ENCODE measurements at places on chromosomes 2 and 18.

DNA sequence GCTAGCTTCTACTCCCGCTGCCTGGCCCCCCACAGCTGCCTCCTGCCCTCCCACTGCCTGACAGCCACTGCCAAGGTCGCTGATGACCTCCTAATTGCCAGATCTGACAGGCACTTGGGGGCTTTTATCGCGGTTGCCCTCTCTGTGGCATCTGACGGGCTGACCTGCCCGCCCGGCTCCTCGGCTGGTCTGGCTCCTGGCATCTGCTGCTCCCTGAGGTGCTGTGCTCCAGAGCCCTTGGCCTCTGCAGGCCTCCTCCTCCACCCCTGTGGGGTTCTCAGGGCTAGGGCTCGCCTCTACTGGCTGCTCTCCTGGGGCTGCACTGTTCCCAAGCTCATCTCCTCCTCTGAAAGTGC is 43.1 kb downstream of the INHBB start:
- DNase-seq, result peak; percentile 57

GRCh38 chr18:59540346-59540745 is 156.9 kb downstream of the CCBE1 start:
- DNase-seq, result no peak

- no peak for DNase-seq
Measured at GRCh38 chr2:65227020-65227455, 593 bp upstream of the ACTR2 start.

DNA sequence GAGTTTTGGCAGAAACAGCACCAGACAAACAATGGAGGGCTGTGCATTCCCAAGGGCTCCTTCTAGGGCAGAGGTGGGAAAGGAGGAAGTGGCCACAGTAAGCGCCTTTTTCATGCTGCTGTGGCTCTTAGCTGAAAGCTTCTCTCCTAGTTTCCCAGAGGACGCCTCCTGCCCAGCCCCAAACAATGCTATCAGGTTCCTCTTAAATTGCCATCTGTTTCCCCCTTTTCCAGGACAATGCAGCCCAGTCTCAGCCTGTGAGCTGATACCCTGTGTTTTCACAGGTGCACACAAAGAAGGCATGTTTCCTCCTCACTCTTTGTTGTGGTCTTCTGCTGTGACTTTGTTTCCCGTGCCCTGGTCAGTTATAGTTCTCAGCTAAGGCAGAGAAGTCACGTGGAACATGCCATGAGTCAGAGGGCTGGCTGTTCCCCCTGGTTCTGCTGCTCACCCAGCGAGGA is 5.4 kb upstream of the FAM124B start:
- DNase-seq, result no peak

DNA sequence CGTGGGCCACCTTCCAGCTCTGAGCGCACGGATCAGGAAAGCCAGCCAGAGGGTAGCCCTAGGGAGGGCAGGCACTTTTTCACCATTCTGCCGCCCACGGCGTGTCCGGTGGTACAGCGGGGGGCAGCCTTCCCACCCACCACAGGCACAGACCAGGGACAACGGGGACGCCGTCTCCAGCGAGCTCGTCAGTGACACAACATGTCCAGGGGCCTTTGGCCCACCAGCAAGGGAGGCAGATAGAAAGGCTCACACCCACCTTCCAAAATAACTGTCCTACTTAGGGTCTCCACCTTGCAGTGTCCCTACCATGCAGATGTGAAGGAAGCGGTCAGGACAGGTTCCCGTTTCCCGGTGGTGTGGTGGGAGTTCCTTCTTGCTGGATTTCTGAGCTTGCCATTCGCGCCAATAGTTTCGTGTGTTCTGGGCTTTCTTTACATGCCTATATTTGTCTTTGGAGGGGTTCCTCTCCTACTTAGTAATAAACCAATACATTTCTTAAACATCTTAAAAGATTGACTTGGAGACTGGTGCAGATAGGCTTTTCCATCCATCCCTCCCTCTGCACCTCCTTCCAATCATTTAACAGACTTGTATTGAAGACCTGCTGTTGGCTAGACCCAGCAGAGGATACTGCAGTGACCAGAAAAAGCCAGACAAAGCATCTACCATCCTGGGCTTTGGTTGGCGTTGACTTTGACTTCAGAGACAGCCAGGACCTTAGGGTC is 872 bp downstream of the ASB1 start:
- DNase-seq, result no peak
